ENCODE measurements at places on chromosomes 1 and 21.

- DNase-seq, result no peak
Measured at GRCh38 chr1:204961765-204962419, 81.1 kb upstream of the CNTN2 start.

DNA sequence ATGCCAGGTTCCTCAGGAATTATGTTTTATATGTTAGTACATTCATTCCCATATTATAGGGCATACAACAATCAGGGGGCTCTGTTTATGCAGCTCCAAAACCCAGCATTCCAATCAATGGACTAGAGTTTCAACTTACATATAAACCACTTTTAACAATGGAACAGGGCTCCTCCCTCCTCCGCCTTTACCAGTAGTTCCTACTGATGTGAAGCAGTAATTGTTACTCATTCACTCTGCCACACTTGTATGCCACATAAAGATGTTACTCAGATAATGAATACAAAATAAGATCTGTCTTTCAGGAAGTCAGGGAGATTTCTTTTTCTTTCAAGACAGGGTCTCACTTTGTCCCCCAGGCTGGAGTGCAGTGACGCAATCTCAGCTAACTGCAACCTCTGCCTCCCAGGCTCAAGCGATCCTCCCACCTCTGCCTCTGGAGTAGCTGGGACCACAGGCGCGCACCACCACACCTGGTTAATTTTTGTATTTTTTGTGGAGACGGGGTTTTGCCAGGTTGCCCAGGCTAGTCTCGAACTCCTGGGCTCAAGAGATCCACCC, 17.1 kb downstream of the ZNF281 start:
- DNase-seq, result no peak

DNA sequence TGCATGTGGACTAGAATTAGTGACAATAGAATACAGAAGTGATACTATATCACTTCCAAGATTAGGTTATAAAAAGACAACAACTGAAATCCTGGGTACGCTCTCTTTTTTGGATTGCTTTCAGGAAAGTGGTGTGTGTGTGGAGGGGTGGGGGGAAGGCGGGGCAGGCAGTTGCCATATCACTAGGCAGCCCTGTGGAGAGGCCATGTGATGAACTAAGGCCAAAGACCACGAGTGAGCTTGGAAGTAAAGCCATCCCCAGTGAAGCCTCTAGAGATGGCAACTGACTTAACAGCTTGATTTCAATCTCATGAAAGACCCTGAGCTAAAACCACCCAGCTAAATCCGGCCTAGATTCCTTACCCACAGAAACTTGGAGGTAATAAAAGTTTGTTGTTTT, 6.2 kb upstream of the ASPM start:
- DNase-seq, result no peak

- DNase-seq, result no peak
Measured at GRCh38 chr1:65477414-65478378, 57.2 kb downstream of the LEPR start.

DNA sequence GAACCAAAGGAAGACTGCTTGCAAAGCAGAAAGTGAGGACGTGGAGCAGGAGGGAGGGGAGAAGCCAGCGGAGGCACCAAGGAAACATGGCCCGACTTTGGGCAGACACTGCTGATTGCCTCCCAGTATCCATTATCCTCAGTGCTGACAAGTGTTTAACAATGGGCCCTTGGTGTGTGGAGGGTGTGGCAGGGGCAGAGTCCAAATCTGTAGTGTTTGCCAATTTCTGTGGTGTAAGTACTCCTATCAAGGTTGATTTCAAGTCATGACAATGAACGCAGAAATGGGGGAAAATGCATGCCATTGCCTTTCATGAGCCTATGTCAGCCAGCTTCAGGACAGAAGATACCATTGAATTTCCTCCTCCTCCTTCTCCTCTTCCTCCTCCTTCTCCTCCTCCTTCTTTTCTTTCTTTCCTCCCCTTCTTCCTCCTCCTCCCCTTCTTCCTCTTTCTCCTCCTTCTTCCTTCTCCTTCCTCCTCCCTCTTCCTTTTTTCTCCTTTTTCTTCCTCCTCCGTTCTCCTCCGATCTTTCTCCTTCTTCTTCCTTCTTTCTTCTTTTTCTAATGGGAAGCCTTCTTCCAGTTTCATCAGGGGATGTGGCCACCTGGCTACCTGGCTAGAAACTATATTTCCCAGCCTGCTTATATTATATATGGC, 10.3 kb upstream of the PHC2 start:
- DNase-seq, result no peak

- DNase-seq, result no peak
Measured at GRCh38 chr1:9281071-9281827, 11.4 kb upstream of the SPSB1 start.

GRCh38 chr21:44740742-44741141, 29.4 kb upstream of the TSPEAR start:
- DNase-seq, result no peak

DNA sequence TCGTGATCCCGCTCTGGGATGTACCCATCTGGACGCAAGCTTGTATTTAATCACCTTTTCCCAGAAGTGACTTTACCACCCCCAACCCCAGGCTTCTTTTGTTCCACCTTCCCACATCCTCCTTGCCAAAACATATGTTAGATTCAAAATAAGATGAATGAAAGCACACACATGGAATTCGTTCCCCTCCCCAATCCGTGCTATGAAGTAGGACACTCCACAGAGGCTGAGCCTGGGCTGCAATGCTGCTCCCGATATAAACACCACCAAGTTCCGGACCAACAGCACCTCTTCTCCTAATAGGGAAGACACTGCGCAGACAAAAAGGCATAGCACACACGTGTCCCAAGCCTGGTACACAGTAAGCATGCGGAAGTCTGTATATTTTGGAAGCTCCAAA, 86.1 kb downstream of the CLSTN1 start:
- no peak for DNase-seq

- no peak for DNase-seq
Measured at GRCh38 chr1:171486048-171486519, 754 bp downstream of the PRRC2C start.

DNA sequence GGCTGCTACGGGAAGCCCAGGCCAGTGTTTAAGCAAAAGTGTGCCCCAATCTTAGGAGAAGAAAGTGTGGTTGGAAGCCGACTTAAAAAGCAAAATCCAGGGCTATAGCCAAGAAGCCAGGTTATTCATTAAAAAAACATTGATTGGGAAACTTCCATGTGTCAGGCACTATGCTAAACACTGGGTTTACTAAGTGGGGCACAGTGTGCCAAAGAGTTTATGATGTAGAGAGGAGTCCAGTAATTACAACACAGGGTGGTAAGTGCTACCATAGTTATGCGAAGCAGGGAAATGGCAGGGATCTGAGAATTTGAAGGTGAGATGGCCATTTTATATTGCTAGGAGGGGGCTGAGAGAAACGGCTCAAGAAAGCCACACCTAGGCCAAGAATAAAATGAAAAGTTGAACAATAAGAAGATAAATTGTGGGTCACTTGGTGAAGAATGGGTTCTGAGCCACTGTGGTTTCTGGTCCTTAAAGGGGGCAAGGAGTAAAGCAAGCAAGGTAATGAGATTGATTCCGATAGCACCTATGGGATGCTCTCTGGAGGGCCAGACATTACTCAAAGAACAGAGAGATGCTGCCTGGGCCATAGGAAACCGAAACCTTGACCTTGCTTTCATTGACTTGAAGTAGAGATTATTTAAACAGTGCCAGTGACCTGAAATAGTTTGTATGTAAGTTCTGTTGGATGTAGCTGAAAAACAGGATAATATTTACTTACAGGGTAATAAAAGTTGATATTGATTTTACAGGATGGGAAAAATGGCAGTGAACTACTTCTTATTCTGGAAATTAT, 177.8 kb downstream of the GIPC2 start:
- no peak for DNase-seq

DNA sequence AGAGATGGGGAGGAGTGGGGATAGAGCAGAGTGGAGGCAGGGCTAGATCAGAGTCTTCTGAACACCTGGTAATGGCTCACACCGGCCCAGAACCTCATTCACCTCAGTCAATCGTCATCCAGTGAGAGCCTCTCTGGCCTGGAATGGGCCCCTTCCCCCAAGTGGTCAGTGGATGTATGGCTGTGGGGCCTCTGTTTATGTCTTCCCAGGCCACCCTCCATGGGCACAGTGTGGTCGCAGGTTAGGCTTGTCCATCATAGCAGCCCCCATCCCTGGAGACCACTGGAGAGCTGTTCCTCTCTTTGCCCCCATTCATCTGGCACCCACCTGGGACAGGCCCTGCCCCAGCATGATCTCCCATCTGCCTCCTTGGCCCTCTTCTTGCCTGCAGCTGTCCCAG, 29.6 kb upstream of the TENT5C start:
- DNase-seq, result no peak

GRCh38 chr1:38392861-38393260, 346.3 kb upstream of the POU3F1 start:
- DNase-seq, result no peak

DNA sequence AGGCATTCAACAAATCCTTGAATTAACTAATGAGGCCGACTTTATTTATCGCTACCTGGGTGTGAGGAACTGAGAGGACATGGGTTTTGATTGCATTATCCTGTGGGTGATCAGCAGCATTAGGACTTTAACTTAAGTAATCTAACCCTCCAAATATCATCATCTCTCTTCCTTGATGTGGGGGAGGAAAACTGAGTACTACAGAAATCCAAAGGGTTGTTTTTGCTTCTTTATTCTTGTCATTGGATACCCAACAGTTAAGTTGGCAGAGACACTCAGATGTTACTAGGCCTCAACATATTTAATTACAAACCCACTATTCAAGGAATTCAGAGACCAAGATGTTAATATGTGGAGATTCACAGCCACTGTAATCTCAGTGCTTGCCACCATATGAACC, 97.4 kb upstream of the ST6GALNAC5 start:
- DNase-seq, result no peak

DNA sequence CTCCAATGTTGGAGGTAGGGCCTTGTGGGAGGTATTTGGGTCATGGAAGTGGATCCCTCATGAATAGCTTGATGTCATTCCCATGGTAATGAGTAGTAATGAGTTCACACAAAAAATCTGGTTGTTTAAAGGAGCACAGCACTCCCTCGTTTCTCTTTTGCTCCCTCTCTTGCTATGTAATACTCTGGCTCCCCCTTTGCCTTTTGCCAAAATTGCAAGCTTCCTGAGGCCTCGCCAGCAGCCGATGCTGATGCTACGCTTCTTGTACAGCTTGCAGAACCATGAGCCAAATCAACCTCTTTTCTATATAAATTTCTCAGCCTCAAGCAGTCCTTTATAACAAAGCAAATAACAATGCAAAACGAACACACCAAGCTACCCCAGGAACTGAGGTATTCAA, 80.9 kb downstream of the LHX9 start:
- no peak for DNase-seq

GRCh38 chr1:12621346-12622335, 3.6 kb upstream of the DHRS3 start:
- DNase-seq, result no peak

GRCh38 chr21:41499920-41500319, 8.0 kb downstream of the TMPRSS2 start:
- DNase-seq, result no peak

Data from SHP77 (cell line).